Effector CD8-positive, alpha-beta T cell (primary cell): ENCODE measurements at places on chromosomes 6 and 20.
A peak's percentile ranks its signal among the peaks of the same experiment; 100 is the strongest.

DNA sequence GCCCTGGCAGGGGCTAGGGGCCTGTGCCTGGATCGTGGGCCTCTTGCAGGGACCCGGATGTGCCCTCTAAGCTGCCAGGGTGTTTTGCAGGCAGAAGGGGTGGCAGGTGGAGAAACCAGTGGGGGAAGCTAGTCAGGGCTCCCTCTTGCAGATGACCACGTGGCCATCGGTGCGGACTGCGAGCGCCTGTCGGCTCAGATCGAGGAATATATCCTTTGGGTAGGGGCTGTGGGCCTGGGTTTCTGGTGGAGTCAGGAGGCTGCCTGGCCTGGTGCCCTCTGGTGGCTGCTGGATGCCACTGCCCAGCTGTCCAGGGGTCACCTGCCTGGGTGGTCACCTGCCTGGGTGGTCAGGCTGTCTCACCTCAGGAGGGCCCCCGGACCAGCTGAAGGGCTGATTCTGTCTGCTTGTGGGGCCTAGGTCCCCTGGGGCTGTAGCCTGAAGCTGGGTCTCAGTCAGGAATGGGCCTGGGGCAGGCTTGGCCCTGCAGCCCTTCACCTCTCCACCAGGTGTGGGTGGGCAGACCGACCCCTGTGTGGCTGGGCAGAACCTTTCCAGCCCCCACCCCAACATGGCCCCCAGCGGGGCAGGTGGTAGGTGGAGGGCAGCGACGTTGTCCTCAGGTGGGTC lies 6.7 kb downstream of the TCEA2 start:
- no peak for DNase-seq

GRCh38 chr6:150627154-150627553 lies 27.5 kb downstream of the PLEKHG1 start:
- DNase-seq = no peak

DNA sequence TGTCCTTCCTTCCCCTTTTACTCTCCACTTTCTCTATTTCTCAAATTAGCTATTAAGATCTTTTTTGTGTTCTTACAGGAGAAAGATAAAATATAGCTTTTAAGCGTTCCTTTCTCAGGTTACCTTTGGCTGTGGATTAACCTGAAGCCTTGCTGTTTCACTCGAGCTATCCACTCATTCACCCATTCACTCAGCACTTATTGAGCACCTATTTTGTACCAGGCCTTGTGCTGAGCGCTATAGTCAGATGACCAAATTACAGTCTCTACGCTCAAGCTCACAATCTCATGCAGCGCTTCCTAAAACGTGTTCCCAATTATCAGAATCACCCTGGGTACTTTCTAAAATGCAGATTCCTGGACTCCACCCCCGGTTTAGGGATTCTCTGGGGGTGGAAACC lies 1.8 kb upstream of the CEP250 start:
- DNase-seq = no peak

DNA sequence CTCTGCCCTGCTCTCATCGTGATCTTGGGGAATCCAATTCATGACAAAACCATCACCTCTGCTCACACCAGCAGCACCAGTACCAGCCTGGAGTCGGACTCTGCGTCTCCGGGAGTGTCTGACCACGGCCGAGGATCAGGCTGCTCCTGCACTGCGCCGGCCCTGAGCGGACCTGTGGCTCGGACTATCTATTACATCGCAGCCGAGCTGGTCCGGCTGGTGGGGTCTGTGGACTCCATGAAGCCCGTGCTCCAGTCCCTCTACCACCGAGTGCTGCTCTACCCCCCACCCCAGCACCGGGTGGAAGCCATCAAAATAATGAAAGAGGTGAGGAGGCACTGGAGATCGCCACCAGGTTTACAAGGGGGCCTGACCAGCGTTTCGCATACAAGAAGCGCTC lies 37.2 kb upstream of the PBOV1 start:
- DNase-seq = no peak

GRCh38 chr6:73556836-73557235 lies 36.0 kb upstream of the EEF1A1 start:
- DNase-seq = no peak

- DNase-seq = no peak
These were observed 36.3 kb upstream of the IBTK start for GRCh38 chr6:82283771-82284410.

DNA sequence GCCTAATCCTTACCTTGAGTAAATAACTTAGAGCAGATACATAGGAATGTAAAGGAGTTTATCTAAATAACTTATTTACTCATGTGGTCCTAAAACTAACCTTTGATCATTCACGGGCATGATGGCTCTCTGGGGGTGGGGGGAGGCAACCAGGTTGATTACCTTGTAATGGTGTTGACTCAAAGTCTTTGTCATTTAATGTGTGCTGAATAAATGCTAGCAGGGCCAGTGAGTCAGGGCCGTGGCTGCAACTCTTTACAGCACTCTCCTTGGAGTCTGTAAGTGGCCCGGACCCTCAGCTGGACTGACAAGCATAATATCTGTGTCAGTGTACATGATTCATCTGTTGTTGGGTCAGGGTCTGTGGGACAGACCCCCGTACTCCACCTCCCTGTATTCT lies 203.0 kb downstream of the EPM2A start:
- DNase-seq = no peak

DNA sequence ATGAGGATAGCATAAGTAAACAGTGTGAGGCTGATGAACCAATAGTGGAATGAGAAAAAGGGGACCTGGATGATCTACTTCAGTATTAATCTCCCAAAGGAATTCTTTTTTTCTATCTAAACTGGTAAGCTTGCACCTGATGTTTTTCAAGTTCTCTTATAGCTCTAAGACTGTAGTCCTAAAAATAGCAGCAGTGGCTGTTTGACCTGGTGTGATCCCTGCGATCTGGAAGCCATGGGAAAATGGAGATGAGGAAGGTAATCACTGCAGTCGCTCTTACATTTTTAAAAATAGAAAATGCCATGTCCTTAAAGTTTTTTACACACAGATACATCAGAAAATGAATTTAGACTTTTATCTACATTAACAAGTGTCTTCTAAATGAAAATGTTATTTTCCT lies 926.4 kb upstream of the SLC35B3 start:
- DNase-seq = no peak

- DNase-seq = no peak
These were observed 12.6 kb downstream of the DYNLT1 start for GRCh38 chr6:158631678-158632537.

DNA sequence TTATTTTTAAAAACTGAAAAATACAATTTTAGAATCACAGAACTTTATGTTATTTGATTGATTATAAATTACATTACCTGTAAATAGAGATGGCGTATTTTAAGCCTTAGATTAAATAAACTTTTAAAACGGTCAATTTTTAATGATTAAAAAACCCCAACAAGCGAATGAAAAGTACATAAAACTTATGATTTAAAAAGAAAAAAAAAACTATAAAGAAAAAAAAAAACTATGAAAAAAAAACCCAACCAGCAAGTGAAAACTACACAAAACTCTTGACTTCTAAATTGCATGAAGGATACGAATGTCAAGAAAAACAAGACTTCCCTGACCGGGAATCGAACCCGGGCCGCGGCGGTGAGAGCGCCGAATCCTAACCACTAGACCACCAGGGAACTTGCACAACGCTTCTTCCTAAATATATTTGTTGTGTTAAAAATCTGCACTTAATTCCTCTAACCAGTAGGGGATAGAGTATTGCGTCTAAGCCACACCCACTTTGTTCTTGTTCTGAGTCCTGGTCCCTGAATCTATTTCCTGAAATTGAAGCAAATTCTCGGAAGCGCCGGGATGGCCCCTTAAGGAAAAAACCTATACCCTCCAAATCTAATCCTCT lies 10.7 kb upstream of the NCOA7 start:
- DNase-seq = peak; percentile 86

GRCh38 chr6:42193491-42193894 lies 1.3 kb downstream of the GUCA1B start:
- no peak for DNase-seq

DNA sequence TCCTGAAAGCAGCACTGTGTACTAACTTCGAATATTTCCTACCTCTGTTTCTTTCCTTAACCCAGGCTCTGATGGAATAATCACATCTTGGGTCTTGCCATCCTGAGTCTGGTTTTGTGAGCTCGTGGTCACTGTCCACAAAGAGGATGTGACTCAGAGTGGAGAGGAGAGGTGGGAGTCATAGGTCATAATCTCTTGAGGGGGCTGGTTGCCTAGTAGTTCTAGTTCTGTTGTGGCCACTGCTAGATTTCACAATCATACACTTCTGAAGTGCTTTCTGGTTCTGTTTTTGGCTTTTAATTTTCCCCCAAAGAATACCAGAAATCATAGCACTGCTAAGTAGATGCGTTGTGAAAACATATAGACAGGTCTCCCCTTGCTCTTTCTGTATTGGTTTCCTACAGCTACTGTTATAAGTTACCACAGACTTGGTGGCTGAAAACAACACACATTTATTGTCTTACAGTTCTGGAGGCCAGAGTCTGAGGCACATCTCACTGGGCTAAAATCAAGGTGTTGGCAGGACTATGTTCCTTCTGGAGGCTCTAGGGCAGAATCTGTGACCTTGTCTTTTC lies 102.8 kb downstream of the NRSN1 start:
- DNase-seq = no peak

- no peak for DNase-seq
These were observed 92.6 kb downstream of the UTRN start for GRCh38 chr6:144377586-144378210.

DNA sequence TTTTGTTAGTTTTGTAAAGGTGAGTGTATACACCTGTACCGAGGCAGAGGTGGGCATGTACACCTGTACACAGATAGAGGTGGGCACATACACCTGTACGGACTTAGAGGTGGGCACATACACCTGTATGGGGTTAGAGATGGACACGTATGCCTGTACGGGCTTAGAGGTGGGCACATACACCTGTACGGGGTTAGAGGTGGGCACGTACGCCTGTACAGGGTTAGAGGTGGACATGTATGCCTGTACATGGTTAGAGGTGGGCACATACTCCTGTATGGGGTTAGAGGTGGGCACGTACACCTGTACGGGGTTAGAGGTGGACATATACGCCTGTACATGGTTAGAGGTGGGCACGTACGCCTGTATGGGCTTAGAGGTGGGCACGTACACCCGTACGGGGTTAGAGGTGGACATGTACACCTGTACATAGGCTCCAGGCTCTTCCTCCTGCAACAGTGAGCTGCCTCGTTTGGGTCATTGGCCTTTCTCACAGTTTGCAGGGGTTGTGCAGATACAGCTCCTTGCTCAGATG lies 63.7 kb downstream of the PHACTR3 start:
- no peak for DNase-seq

DNA sequence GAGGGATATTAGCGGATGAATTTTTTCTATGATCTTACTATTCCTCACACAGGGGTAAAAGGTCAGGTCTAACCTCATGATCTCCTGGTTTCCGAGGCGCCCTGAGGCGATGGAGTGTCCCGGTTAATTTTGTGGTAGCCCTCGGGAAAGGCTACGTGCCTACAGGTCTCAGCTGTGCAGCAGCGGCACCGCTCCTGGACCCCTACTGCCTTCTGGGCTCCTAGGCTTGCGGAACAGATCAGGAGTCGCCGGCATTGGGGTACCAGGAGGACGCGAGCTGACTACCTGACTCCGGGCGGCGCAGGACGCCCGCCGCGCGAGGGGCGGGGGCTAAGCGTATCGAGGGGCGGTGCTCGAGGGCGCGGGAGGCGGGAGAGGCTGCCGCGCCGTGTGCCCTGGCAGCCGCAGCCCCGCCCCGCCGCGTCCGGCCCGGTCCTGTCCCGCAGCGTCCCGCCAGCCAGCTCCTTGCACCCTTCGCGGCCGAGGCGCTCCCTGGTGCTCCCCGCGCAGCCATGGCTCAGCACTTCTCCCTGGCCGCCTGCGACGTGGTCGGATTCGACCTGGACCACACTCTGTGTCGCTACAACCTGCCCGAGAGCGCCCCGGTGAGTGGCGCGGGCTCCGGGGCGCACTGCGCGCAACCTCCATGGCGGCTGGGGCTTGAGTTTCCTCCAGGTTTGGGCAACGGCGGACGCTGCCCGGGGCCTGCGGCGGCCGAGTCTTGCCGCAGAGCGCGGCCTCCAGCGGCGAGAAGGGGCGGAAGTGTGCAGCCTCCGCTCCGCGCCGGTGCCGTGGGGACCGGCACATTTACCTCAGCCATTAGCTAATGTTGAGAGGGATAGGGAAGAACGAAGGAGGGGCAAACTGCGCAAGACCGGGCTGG lies at the start of gene NT5DC1:
NT5DC1 (plus strand) TSS at position 435 of the 883 bp plus-strand sequence; CDS start at position 513, 78 bp downstream.
- DNase-seq = peak; percentile 64

DNA sequence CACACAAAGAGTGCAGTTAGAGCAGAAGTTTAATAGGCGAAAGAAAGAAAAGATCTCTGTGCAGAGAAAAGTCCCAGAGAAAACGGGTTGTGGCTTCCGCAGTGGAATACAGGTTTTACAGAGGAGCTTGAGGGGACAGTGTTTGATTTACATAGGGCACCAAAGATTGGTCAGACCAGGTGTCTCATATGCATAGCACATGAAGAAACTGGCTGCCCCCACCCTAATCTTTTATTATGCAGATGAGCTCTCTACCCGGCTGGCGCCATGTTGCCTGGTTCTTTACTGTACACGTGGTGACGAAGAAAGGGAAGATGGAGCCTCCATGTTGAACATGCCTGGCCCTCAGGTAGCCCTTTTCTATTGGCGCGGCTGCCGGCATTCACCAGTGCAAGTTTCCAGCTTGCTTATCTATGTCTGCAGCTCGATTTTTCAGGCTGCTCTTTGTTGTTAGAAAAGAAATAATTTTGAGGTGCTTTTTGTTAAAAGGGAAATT lies 47.4 kb downstream of the SLC35B3 start:
- no peak for DNase-seq

GRCh38 chr20:10739566-10739965 lies 65.8 kb upstream of the JAG1 start:
- DNase-seq = no peak

DNA sequence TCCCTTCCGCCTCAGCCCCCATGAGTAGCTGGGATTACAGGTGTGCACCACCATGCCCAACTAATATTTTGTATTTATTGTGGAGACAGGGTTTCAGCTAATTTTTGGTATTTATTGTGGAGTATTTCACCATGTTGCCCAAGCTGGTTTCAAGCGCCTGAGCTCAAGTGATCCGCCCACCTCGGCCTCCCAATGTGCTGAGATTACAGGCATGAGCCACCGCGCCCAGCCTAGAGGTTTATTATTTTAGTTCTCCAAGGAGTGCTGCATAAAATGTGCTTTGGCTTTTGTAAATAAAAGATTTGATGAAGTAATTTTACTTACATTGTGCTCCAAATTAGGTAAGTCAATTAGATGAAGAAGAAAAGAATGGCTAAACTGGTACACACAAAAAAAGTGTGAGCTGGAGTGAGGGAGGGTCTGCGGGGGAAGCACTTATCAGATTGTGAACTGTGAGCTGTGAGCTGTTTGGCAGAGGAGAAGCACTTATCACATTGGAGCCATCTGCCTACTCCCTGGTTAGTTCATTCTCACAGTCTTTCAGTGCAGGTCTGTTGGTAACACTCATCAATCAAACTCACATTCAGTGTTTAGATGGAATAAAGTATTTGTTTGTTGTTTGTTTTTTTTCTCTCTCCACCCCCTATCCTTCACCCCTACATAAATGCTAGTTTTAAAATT lies 398.0 kb downstream of the EPHA7 start:
- no peak for DNase-seq
